Transverse colon (tissue), 4 donors: ENCODE measurements at places on chromosomes 12 and 14.

- no peak for DNase-seq
These were observed 82.4 kb downstream of the ARL6IP4 start for GRCh38 chr12:123062681-123063486.

DNA sequence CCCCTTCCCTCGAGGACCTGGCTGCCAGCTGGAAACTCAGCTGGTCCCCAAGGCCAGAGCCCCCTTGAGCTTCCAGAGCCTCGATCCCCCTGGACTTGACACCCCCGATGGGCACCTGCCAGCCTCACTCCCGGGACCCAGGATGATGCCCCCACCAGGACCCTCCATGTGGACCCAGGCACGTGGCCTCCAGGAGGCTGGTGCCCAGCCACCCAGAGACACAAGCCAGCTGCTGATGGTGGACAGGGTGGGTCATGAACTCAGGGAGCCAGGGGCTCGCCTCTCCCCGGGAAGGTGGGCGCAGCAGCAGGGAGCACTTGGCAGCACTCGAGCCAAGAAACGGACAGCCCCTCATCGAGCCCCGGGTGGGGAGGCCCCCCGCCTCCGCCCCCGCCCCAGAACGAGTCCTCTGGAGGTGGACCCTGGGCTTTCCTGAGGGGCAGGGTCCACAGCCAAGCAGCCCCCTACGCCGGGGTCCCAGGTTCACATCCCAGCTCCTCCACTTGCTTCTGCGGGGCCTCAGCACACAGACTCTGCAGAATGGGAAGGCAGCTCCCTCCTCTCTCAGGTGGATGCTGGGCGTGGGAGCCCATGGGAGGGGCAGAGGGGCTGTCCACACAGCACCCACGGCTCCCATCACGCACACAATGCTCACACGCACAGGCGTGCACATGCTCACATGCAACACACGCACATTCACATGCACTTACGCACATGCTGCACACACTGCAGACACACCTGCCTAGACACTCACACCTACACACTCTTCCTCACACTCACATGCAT is 12.1 kb downstream of the C14orf180 start:
- DNase-seq: no peak

GRCh38 chr12:6560501-6561205 is 4.8 kb upstream of the IFFO1 start:
- DNase-seq: no peak

DNA sequence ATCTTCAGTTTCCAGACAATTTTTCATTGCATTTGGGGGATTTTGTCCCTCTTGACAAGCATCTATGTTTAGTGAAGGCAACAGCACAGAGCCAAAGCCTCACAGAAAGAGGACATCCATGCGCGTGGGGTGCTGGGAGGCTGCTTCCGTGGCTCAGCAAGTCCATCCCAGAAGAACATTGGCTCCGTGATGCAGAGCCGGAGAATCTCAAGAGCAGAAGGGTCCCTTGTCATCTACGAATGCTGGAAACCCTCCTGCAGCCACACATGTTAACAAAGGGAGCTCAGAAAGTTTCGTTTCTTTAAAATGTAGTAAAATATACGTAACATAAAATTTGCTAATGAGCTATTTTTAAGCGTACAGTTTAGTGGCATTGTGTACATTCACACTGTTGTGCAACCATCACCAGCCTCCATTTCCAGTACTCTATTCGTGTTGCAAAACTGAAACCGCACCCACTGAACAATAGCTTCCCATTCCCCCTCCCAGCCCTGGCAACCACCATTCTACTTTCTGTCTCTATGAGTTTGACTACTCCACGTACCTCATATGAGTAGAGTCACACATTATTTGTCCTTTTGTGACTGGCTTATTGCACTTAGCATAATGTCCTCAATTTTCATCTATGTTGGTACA is 185.9 kb downstream of the TTC7B start:
- DNase-seq: no peak

GRCh38 chr14:90272523-90272922 is 16.2 kb downstream of the PSMC1 start:
- no peak for DNase-seq
